ENCODE measurements at places on chromosomes 3 and 15.

- DNase-seq, result no peak
Measured at GRCh38 chr3:167609156-167609555, 44.6 kb downstream of the WDR49 start.

- DNase-seq, result no peak
Measured at GRCh38 chr3:155242342-155242741, 51.1 kb downstream of the STRIT1 start.

DNA sequence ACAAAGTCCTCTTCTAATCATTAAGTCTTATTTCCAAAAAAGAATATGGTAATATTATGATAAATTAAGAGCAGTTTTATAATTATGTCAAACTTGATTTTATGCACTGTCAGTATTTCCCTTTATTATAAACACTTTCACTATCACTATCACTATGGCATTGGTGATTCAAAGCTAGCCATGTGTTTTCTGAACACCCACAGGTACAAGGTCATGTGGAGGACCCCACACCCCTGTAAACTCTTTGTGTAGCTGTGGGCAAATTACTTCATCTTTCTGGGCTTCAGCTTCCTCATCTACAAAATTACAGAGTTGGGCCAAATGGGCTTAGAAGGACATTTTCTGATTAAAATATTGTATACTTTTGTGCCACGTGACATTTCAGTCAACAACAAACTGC, 41.7 kb downstream of the FBXL22 start:
- no peak for DNase-seq

DNA sequence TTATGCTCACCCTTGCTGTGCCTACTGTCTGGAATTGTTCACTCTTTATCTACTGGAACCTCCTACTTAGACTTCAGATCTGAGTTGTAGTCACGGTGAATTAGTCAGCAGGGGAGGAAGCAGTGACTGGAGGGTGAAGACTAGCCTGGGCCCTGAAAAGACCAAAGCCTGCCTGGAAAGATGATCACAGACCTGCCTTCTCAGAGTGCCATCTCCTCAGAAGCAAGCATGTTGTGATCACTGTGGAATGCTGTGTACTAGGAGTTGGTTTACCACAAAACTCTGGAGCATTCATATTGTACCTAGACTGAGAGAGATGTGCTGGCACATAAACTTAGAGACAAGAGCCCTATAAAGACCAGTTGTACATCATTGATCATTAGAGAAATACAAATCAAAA, 100.7 kb upstream of the SCN10A start:
- no peak for DNase-seq

GRCh38 chr15:40115670-40116093, 7.0 kb upstream of the BMF start:
- DNase-seq, result no peak

- DNase-seq, result no peak
Measured at GRCh38 chr3:9947025-9947995, 4.9 kb downstream of the PRRT3 start.

DNA sequence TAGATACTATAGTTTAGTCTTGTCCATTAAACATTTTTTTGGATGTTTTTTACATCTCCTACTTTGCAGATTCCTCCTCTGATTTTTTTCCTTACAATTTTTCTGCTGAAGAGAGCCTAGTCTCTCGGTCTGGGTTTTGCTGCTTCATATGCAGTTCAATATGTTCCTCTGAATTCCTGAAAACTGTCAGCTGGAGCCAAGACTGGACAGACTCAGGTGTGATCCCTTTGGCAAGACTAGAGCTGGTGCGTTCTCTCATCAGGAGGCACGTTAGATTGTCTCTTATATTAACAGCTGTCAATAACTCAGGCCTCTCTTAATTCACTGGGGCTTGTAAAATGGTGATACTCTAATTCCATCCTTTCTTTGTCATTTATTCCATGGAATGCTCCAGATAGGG, 13.4 kb upstream of the GHRL start:
- no peak for DNase-seq

DNA sequence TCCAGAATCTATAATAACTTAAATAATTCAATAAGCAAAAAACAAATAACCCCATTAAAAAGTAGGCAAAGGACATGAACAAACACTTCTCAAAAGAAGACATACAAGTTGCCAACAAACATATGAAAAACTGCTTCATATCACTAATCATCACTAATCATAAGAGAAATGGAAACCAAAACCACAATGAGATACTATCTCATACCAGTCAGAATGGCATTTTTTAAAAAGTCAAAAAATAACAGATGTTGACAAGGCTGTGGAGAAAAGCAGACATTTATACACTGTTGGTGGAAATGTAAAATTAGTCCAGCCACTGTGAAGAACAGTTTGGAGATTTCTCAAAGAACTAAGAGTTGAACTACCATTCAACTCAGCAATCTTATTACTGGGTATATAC, 19.5 kb upstream of the ZMAT3 start:
- DNase-seq, result no peak

- no peak for DNase-seq
Measured at GRCh38 chr15:100922192-100923040, 3.3 kb downstream of the LRRK1 start.

DNA sequence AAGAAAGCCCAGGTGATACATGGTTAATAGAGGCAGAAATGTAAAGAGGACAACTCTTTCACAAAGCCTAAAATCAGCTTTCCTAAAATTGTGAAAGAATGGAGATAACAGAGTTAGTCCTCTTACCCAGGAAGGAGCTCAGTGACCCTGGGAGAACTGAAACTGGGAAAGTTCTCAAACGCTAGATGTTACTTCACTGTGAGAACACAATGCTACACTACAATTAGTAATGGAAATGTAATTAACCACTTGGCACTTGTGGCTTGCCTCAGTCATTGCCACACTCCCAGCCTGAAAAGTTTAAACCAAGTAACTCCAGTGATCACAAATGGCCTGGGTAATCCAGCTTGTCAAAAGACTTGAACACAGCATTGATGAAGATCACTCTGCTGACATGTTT, 102.7 kb upstream of the FGF7 start:
- DNase-seq, result no peak

GRCh38 chr3:14768182-14768790, 50.5 kb upstream of the FGD5 start:
- DNase-seq, result no peak

GRCh38 chr3:16548721-16549120, 35.2 kb upstream of the RFTN1 start:
- no peak for DNase-seq

Data from NCI-H446 treated with DMSO at 0.1 percent for 48 hours (cell line).